Spleen (tissue), 13 donors: ENCODE measurements at places on chromosomes 6 and 20.
A peak's percentile ranks its signal among the peaks of the same experiment; 100 is the strongest.

DNA sequence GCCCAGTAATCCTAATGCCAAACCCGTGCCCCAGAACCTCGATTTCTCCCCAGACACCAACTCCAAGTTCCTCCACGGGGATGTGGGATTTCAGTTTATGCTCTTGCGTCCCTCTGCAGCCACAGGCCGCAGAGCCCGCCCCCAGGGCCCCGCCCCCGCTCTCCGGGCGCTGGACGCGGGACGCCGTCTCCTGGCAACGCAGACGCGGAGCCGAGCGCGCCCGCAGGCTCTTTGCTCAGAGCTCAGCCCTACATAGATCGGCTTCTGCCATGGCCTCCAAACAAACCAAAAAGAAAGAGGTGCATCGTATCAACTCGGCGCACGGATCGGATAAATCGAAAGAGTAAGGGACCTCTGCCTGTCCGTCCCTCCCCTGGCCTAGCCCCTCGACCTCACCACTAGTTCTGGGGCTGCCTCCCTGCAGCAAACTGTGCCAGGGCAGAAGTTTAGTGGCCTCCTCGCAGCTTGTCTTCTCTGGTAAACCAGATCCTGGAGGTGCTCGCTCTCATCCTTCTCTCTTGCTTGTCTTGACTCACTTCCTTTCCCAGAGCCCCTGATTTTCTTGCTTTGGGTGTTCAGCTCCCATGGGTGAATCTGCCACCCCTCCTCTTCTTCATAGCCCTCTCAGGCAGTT, at the start of gene ADGB:
Gene ADGB, plus strand, starts transcription at position 201 of the 634 bp plus-strand sequence. Its CDS starts 69 bp downstream, at position 270.
- peak within 1 kb of the TSS; percentile 66 for H3K4me3 ChIP-seq
- no peaks in the 10 kb centered on the region for H3K27me3 ChIP-seq
- H3K4me1 ChIP-seq = peaks cover 48% of the 10 kb centered on the region
- H3K36me3 ChIP-seq = no peaks in the 10 kb centered on the region

GRCh38 chr6:52217761-52218160, 26.5 kb downstream of the IL17F start:
- no peaks in the 10 kb centered on the region for H3K4me1 ChIP-seq
- no peaks in the 10 kb centered on the region for H3K27me3 ChIP-seq

DNA sequence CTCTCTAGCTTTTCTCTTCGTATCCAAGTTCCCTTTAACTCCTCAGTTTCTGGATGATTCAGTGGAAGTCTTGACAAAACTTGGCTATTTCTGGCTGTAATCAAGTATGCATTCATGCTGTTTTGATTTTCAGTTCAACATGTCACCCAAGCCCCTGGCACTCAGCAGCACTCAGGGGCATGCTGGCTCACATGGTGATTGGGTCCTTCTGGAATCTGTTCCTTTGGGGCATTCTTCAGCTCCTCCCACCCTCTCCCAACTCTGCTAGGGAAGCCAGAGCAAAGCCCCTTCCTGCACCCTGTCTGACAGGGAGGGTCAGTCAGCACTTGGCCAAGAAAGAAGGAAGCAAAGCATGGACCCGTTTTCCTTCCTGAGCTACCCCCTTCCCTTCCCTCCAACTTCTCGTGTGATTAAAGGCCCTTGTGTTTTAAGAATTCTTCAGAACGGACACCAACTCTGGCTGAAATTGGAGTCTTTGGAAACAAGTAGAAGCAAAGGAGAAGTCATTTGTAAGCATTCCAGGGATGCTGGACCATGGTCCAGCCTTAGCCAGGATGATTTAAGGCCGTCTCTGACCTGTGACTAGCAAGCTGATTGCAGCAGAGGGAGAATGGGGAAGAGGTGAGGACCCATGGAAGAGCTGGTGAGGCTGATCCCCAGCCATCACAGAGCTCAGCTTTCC, 7.1 kb downstream of the PLEKHG1 start:
- peak overlapping the region; percentile 37 for H3K27ac ChIP-seq
- H3K36me3 ChIP-seq = no peaks in the 10 kb centered on the region
- no peak for DNase-seq
- H3K4me1 ChIP-seq = peaks cover 13% of the 10 kb centered on the region
- no peak overlapping the region for H3K4me3 ChIP-seq
- peaks cover 3% of the 10 kb centered on the region for H3K27me3 ChIP-seq

DNA sequence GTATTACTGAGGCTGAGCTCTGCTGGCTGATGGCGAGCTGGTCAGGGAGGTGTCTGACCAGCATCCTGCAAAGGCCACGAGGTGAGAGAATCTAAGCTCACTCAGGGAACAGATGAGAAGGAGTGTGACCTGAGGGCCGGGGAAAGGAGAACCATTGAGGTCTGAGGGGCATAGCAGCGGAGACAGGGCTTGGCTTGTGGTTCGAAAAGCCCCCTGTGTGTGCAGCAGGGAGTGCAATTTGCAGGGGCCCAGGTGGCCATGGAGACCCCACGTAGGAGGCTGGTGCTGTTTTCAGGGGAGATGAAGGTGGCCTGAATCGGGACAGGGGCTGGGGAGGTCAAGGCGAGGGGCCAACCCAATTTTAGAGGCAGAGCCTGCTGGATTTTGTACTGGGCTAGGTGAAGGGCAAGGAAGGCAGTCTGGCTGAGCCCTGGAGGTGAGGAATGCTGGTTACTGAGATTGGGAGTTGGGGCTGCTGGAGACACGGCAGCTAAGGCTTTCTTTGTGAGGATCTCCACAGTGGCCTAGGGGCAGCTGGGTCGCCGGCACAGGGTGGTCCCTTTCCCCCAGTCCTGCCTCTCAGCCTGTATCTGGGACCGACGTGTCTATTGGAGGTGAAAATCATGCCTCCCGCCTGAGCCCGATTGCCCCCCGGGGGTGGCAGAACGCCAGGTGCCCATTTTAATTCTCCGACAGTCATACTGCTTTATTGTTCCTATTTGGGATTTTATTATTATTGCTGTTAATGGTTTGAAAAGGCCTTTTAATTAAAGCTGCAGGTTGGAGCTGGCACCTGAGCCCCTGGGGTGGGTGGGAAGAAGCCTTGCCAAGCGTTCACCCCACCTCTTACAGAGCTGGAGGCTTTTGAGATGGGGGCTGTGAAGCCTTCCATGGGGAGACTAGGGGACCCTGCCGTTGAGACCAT, 28.4 kb downstream of the DLGAP4 start:
- H3K4me3 ChIP-seq = no peak overlapping the region
- no peaks in the 10 kb centered on the region for H3K36me3 ChIP-seq
- DNase-seq = peak; percentile 50
- no peak overlapping the region for H3K27ac ChIP-seq
- H3K4me1 ChIP-seq = no peaks in the 10 kb centered on the region

- H3K27me3 ChIP-seq = peaks cover 85% of the 10 kb centered on the region
- no peaks in the 10 kb centered on the region for H3K36me3 ChIP-seq
- no peak overlapping the region for H3K27ac ChIP-seq
- no peak for DNase-seq
- H3K4me3 ChIP-seq = no peak overlapping the region
Observed at GRCh38 chr6:137486416-137486815, 7.8 kb downstream of the OLIG3 start.

DNA sequence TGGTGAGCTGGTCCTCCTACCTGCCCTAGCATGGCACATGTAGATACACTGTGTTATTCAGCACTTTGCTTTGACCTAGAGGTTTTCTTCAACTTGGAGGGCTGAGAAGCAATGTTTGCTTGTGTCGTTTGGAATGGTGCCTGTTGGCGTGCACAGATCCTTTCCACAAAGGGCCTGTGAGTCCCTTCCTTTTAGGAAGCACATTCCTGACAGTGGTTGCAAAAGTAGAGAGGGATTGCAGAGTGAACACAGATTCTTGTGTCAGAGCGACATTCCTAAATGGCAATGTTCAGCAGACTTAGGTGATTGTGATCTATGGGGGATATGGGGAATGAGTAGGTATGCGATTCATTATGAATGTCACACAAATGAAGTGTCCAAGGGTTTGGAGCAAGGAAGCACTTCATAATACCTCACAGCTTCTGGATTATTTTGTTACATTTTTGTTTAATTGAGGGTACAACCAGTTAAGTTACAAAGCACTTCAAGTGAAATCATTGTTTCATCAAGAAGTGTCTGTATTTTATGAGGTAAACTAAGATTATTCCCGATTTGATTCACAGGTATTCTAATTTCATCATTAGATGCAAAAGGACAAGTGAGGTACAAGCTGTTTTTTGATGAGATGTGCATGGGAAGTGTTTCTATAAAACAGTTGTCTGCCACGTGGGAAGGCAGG, 713 bp upstream of the RNF144B start:
- DNase-seq = no peak
- no peak overlapping the region for H3K27ac ChIP-seq
- H3K4me1 ChIP-seq = peaks cover 50% of the 10 kb centered on the region
- H3K4me3 ChIP-seq = peak overlapping the region; percentile 70

- H3K27me3 ChIP-seq = no peaks in the 10 kb centered on the region
- H3K4me3 ChIP-seq = no peak overlapping the region
- no peaks in the 10 kb centered on the region for H3K4me1 ChIP-seq
- no peaks in the 10 kb centered on the region for H3K36me3 ChIP-seq
Observed at GRCh38 chr20:48478370-48478769, 349.4 kb downstream of the PREX1 start.

DNA sequence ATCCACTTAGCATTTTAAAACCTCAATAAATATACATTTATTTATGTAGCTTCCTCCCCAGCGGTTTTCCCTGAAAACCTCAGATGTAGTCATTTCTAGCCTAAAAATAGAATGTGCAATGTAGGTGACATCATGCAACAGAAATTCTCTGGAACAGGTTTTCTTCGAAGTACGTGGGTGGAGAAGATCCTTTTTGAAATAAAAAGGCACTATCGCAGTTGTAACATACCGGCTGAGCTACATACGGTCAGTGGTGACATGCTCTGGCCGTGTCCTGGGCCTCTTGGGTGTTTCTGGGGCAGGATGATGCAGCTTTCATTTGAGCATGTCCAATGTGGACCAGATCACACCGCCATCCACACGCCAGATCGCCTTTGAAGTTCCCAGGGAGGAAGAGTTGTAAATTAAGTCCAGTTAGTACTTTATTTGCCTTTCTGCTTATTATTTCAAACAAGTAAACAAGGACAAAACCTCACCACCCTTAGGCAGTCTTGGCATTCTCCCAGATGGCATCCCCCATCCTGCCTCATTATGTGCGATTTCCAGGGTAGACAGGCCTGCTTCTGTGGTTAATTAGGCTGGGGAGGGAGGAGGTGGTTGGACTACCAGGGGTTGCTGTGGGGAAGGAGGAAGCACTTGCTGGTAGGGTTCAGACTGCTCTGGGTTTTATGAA, 109.5 kb upstream of the CLDN20 start:
- no peaks in the 10 kb centered on the region for H3K36me3 ChIP-seq
- no peak overlapping the region for H3K4me3 ChIP-seq
- H3K4me1 ChIP-seq = no peaks in the 10 kb centered on the region

DNA sequence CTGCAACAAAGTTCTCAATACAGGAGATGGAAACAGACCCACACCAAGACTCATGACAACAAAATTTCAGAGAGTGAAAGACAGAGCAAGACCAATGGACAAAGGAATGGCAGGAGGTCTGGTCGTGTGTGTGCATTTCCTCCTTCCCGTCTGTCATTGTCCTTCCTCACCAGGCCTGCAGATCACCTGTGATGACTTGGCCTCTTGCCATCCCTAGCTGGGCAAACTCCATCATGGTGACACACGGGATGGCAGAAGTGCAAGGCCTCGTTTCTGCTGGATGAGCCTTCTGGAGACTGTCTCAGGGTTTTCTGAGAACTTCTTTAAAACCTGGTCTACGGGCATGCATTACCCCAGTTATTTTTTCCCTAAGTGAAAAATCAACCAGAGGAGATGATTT, 49.2 kb downstream of the RPP21 start:
- no peak overlapping the region for H3K27ac ChIP-seq
- no peak for DNase-seq
- H3K4me3 ChIP-seq = no peak overlapping the region

DNA sequence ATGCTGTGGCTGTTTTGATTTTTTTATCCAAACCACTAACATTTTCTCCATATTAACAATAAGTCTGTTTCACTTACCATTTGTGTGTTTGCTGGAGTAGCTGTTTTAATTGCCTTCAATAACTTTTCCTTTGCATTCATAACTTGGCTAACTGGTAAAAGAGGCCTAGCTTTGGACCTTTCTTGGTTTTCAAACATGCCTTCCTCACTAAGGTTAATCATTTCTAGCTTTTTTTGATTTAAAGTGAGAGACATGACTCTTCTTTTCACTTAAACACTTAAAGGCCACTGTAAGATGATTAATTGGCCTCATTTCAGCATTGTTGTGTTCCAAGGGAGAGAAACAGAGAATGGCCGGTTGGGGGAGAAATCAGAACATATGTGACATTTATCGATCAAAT, 2.9 kb downstream of the WFDC12 start:
- no peaks in the 10 kb centered on the region for H3K36me3 ChIP-seq
- no peak for DNase-seq
- H3K27ac ChIP-seq = no peak overlapping the region
- peaks cover 49% of the 10 kb centered on the region for H3K27me3 ChIP-seq
- H3K4me3 ChIP-seq = no peak overlapping the region
- no peaks in the 10 kb centered on the region for H3K4me1 ChIP-seq
